ENCODE measurements at places on chromosomes 12 and 14.

- DNase-seq = no peak
These were observed 16.1 kb upstream of the UBC start for GRCh38 chr12:124930586-124930985.

DNA sequence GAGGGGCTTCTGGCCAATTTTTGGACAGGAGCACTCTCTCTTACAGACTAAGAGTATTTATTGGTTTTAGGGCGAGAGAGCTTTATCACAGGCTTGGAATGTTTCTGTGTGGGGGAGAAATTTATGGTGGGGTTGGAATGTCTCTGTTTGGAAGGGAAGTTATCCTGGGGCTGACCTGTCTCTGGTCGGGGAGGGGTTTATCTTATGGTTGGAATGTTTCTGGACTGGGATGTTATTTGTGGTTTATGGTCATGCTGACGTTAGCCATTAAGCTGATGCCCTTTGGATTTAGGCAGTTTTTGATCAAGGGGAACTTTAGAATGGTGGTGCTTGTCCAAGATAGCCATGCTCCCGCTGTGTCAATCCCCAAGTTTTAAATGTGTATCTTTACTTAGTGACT lies 614.8 kb downstream of the DIO2 start:
- DNase-seq = peak; percentile 39

DNA sequence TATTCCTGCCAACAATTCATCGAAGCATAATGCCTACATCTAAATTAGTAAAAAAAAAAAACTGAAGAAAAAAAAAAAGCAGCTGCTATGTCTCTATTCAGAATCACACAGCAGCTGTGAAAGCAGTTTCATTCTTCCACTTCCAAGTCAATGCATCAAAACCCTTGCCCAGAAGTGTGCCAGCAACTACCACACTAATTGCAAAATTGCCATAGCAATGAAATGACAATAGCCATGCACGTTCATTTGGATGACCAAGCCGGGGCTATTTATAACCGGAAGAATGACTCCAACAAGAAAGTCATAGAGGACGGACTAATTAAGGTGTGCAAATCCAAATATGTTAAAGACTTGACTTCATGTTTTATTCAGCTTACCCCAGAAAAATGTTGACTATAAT lies 42.5 kb downstream of the SLC2A13 start:
- DNase-seq = no peak

DNA sequence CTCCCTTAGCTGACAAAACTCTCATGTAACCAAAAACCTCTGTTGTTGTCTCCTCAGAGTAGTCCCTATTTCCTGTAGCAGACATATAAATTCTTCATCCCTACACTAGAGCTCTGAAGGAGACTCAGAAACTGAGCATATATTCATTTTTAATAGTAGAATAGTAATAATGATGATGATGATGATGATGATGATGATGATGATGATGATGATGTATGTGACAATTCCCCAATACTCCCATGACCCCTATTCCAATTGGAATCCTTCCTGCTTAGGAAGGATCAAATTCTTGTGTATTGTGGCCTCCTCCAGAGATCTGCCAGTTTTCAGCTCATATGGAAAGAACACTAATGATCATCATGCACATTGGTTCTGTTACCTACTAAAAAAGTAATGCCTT lies 26.7 kb downstream of the RASSF9 start:
- DNase-seq = no peak

- no peak for DNase-seq
These were observed 344.5 kb upstream of the NAV3 start for GRCh38 chr12:77485961-77486854.

DNA sequence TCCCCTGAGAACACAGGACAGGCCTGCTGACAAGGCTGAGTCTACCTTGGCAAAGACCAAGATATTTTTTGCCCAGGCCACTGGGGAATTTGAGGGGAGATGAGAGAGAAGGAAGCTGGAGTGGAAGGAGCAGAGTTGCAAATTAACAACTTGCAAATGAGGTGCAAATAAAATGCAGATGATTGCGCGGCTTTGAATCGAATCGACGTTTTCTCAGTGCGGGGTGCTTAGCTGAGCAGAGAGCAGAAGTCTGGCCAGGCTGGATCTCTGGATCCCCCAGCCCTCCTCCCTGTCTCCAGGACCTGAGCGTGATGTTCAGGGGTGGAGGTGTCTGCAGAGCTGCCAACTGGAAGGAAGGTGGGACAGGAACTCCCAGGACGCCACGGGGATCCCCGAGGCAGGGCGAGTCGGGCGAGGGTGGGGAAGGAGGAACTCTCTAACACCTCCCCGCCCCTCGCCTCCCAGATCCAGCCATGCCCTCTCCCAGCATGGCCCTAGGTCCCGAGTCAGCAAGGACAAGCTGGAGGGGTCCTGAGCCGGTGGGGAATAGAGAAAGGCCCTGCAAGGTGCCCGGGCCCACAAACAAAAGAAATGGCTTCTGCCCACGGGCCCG lies 527 bp upstream of the CARMIL3 start:
- peak; percentile 35 for DNase-seq

DNA sequence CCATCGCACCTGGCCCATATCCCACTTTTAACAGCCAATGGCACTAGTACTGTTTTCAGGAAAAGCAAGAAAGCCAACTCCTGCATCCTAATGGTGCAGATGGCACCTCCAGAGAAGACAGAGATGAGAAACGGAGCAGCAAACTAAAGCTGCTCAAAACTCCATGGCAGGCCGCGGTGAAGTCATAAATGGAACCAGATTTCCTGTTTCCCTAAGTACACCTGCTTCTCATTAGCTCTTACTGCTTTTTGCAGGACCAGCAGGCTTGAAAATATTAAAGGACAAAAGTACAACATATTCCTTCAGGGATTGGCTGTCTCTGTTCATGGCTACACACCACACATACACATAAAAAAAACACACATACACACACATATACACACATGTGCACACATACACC lies 36.7 kb upstream of the LGALS3 start:
- no peak for DNase-seq

DNA sequence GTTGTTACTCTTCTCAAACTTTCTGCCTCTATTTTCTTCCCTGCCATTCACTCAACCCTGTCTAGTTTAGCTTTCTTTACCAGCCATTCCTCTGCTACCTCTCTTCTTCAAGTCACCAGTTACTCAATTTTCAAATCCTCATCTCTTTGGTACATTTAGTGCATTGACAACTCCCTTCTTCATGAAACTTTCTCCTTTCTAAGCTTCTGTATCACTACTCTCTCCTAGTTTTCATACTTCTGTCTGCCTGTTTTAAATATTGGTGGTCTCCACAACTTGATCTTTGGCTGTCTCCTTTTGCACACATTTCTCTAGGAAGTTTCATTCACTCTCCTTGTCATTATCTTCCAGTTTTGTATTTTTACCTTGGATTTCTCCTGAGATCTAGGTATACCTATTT lies 6.0 kb downstream of the LEMD3 start:
- no peak for DNase-seq

DNA sequence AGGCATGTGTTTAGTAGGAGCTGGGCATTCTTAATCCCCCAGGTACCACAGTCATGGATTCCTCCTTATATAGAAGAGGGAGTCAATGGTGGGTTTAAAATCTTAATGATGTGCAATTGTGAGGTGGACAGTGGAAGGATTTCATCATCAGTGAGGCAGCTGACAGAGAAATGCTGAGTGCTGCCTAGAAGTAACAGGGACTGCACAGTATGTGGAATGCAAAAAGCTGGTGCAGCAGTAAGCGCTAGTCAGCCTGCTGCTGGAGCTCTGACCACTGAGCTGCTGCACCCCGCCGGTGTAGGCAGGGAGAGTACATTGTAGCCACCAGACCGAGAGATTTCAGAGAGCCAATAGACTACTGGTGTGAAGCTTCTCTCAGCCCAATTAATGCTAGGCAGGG lies 80.5 kb upstream of the DACT1 start:
- peak; percentile 26 for DNase-seq
